ENCODE measurements at places on chromosomes 4 and X. TPM values are rescaled to one million over a fixed set of nuclear protein-coding genes. Genes with fewer than 3 reads are reported as not detected.

Gene IRS4
- total RNA-seq = not detected

Gene EOLA1
- 8.4 TPM for total RNA-seq

Gene PITX2
- 16.2 TPM for total RNA-seq

Gene TACR3
- 4.2 TPM for total RNA-seq

Gene SLC4A4
- 13.0 TPM for total RNA-seq

Gene PHF8
- 14.6 TPM for total RNA-seq

Gene EXOC1L
- total RNA-seq = 2.6 TPM

Gene CT47C1
- total RNA-seq = not detected

Gene BMPR1B
- 22.4 TPM for total RNA-seq

Gene MAGEC2
- total RNA-seq = not detected

Gene GPAT3
- 32.4 TPM for total RNA-seq
